GM23248 (cell line): ENCODE measurements at places on chromosomes 12 and 14. TPM values are rescaled to one million over a fixed set of nuclear protein-coding genes. Genes with fewer than 3 reads are reported as not detected.

HECTD4 gene
- 7.6 and 8.9 TPM in 2 replicates for polyA plus RNA-seq

P2RX7 gene
- polyA plus RNA-seq = 0.15 and 0.53 TPM in 2 replicates

SLC7A8 gene
- polyA plus RNA-seq = 9.8 and 9.9 TPM in 2 replicates

LPAR5 gene
- polyA plus RNA-seq = not detected in 2 replicates

FGF6 gene
- not detected in 2 replicates for polyA plus RNA-seq

FICD gene
- 11.6 TPM in 2 replicates for polyA plus RNA-seq

PTGER2 gene
- 9.1 TPM in 2 replicates for polyA plus RNA-seq

TPPP2 gene
- polyA plus RNA-seq = not detected in 2 replicates

NELL2 gene
- not detected in 2 replicates for polyA plus RNA-seq

RAD51AP1 gene
- 11.6 and 12.4 TPM in 2 replicates for polyA plus RNA-seq

NRL gene
- polyA plus RNA-seq = 0.48 and 0.56 TPM in 2 replicates

LRCOL1 gene
- polyA plus RNA-seq = not detected in 2 replicates

FAM90A1 gene
- polyA plus RNA-seq = 0.24 TPM in 1 of 2 replicates, not detected in the other

RTN1 gene
- polyA plus RNA-seq = 0.15 and 0.33 TPM in 2 replicates

FSCB gene
- polyA plus RNA-seq = not detected in 2 replicates

PLBD1 gene
- polyA plus RNA-seq = 0.13 and 0.29 TPM in 2 replicates

RPS6KL1 gene
- polyA plus RNA-seq = 0.23 TPM in 1 of 2 replicates, not detected in the other
